Stimulated activated CD4-positive, alpha-beta T cell treated with anti-CD3 and anti-CD28 coated beads, Interleukin-15, amount 100 ng/mL, for 24 hours (primary cell): ENCODE measurements at places on chromosomes 11 and 22.

- DNase-seq: no peak
These were observed 31.5 kb downstream of the CDKN1C start for GRCh38 chr11:2853997-2854560.

- no peak for DNase-seq
These were observed 75.4 kb downstream of the ME3 start for GRCh38 chr11:86596861-86597586.

- no peak for DNase-seq
These were observed 102.7 kb downstream of the TRAF6 start for GRCh38 chr11:36407356-36407755.

- no peak for DNase-seq
These were observed 862 bp upstream of the PDXP start for GRCh38 chr22:37657590-37658132.

- peak; percentile 68 for DNase-seq
These were observed 53.2 kb downstream of the GRIK4 start for GRCh38 chr11:120564573-120565311.

GRCh38 chr22:29632672-29633071, 29.2 kb downstream of the NF2 start:
- no peak for DNase-seq

GRCh38 chr22:33823552-33823951, 96.7 kb downstream of the LARGE1 start:
- no peak for DNase-seq

- no peak for DNase-seq
These were observed 24.0 kb downstream of the PLAAT3 start for GRCh38 chr11:63590024-63590788.
